GM10248 (cell line): ENCODE measurements at places on chromosomes 12 and 14.

DNA sequence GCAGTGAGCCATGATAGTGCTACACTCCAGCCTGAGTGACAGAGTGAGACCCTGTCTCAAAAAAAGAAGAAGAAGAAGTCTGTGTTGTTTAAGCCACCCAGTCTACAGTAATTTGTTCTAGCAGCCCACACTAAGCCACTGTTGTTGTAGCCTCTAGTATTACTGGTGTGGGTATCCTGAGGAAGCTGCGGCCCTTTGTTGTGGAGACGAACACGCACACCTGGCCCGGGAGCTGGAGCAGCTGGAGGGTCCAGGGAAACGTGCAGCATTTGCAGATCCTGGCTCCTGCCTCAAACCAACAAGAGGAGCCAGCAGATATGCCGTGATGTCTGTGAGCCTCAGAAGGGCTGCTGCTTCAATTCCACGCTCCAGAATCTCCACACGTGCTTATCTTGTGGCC is 65.3 kb downstream of the MAP1LC3B2 start:
- DNase-seq, result no peak

DNA sequence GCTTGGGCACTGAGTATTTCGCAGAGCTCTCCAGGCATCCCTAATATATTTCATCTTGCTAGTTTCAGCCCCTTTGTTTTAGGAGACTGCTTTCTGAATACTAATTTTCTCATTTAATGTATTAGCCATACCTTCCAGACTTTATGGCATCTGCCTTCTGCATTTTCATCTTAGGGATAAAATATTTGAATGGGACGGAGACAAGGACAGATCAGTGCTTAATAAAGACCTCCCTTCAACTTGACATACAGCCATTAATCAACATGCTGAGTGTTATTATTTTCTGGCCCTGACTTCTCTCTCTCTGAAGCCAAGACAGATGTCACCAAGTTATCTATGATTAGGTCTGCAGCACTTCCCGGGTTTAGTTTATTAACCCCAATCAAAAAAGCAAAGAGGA is 42.4 kb downstream of the CACNA2D4 start:
- DNase-seq, result no peak

GRCh38 chr12:8077207-8077606 is 4.9 kb upstream of the NECAP1 start:
- no peak for DNase-seq

DNA sequence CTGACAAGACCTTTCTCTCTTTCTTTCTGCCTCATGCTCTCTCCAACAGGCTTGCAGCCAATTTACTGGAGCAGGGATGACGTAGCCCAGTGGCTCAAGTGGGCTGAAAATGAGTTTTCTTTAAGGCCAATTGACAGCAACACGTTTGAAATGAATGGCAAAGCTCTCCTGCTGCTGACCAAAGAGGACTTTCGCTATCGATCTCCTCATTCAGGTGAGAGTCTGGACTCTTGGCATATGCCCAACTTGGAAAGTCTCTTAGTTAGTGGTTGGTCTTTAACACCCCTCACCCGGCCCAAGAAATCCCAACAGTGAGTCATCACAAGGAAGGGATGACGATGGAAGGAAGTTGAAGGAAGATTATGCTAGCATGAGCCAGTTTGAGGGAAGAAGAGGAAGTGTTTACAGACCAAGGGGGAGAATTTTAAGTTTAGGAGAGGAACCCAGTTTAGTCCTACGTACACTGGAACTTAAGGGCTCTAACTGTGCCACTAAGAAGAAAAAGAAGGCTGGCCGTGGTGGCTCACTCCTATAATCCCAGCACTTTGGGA is 189.7 kb downstream of the ETV6 start:
- no peak for DNase-seq

DNA sequence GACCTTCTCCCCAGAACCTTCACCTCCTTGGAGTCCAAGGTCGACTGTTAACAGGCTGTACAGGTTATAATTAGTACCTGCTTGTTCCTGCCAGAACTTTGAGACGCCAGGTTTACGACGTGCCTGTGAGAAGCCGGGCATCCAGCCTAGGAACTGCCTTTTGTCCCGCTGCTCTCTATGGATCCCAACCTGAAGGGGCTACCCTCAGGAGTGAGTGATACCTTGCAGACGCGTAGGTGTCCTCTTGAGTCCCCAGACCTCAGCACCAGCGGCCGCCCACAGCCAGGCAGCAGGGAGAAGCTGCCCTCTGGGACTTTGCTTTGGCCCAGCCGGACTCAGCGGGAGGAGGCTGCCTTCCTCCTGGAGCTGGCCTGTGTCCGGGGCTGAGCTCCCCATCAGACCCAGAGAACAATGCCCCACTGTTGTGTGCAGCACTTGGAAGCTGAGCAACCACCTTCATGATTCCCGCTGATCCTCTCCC is 16.2 kb downstream of the SYNE3 start:
- no peak for DNase-seq

- DNase-seq, result no peak
These were observed 139.5 kb upstream of the AEBP2 start for GRCh38 chr12:19299765-19300164.

DNA sequence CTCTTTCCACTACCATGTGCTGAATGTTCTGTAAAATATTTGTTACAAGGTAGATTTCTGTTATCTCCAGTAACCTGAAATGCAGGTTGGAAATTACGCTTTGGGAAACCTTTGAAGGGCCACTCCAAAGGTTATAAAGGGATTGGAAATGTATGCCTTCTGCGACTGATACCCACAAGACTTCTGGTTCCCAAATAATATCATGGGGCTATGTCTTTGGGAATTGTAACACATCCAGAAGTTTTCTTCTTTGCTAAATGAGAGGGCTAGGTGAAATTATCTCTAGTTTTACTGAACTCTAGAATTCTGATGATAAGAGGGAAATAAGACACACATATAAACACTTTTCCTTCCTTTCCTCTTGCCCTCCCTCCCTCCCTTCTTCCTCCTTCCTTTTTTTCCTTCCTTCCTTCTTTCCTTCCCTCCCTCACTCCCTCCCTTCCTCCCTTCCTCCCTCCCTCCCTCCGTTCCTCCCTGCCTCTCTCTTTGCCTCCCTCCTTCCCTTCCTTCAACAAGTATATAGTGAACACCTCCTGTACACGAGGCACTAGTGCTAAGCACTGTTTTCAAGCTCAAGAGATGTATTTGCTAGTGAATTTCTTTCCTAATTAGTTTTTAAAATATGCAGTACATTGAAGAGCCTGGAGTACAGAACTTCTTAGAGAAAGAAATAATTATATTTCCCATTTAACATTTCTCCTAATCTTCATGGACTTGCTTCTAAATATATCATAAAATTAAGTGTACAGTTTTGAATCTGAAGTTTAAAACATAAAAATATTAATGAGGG is 10.1 kb downstream of the HMGA2 start:
- DNase-seq, result no peak

DNA sequence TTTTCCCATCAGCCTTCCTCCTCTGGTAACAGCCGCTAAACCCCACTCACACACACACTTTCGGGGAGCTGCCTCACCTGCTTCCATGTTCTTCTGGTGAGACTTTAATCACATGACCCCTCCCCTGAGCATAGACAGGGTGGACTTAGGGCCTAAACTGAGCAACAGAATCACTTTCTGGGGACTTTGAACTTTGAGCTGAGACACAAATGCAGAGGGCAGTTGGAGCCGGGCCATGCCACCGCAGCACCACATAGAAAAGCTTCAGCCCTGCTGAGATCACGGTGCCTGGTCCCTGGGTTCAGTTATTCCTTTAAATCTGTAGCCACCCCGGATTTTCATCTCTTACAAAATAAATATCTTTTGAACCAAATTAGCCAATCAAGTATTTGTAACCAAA is 18.4 kb upstream of the MAP3K9 start:
- no peak for DNase-seq

DNA sequence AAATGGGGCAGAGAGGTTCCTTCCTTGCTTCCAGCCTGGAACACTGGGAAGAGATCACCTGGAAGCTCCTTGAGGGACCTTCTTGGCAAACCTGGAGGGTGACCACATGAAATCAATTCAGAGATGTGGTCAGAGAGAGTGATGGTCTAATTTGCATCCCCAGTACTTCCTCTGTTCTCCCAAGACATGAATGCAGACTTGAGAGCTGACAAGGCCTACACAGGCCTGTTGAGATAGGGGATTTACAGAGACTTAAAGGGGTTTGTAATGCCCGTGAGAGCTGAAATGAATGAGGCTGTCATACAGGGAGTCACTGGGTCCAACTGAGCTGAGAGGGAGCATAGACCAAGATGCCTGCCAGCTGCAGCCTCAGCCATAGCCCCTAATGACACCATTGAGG is 45.1 kb downstream of the TMX1 start:
- peak; percentile 27 for DNase-seq

DNA sequence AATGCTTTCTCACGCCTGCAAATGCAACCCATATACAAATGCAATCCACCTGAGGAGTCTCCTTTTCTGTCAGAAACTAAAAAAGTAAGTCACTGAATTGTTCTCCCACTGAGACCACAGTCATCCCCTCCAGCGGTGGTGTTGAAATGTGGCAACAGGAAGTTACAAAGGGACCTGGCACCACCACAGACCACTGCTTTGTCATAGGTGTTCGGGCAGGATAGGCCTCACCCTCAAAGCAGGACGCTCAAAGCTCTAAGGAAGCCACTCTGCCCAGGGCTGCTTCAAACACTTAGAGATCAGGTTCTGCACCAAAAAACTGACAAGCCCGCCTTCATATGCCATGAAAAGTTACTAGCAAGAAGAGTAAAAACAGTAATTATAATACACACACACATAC is 11.3 kb downstream of the PHLDA1 start:
- no peak for DNase-seq

- DNase-seq, result no peak
These were observed 28.2 kb upstream of the CD27 start for GRCh38 chr12:6416596-6416995.

DNA sequence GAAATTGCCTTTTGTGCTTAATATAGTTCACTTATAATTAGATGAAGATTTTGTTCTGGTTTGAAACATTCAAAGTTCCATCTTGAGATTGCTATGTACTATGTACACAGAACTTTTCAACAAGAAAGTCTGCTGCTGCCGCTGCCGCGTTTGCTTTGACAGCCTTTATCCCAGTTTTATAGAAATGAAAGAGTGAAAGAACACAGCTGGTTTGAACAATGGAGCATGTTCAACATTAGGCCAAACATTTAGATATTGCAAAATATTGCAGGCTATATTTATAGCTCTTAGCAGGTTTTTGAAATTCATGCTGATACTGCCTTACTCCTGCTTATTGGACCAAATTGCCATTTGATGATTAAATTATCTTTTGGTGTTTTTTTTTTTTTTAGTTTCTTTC is 299.8 kb upstream of the PRKD1 start:
- DNase-seq, result no peak

GRCh38 chr14:101500681-101501080 is 60.6 kb upstream of the DIO3 start:
- DNase-seq, result no peak

DNA sequence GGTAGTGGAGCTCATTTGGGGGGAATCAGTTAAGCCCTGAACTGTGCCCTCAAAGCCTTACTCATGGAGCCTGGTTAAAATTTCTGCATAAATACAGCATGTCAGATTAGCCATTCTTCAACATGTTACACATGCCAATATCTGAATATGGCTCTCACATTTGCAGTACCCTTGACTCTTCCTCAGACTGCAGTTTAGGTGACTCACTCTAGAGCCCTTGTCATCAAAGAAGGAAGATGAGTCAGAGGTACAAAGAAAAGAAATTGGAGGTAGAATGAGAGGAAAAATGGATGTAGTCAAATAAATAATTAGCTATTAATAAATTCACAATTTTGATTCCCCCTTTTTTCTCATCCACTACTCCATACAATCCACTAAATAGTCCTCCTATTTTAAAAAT is 23.6 kb upstream of the OR4K2 start:
- no peak for DNase-seq

GRCh38 chr14:69667938-69668335 is 56.5 kb downstream of the SUSD6 start:
- DNase-seq, result no peak

GRCh38 chr14:61298824-61299223 is 17.7 kb upstream of the TMEM30B start:
- no peak for DNase-seq

GRCh38 chr12:104521731-104522130 is 65.0 kb downstream of the CHST11 start:
- no peak for DNase-seq

- DNase-seq, result no peak
These were observed 19.4 kb downstream of the SETD1B start for GRCh38 chr12:121823101-121823726.

- no peak for DNase-seq
These were observed 8.2 kb downstream of the BCL11B start for GRCh38 chr14:99263564-99264330.

DNA sequence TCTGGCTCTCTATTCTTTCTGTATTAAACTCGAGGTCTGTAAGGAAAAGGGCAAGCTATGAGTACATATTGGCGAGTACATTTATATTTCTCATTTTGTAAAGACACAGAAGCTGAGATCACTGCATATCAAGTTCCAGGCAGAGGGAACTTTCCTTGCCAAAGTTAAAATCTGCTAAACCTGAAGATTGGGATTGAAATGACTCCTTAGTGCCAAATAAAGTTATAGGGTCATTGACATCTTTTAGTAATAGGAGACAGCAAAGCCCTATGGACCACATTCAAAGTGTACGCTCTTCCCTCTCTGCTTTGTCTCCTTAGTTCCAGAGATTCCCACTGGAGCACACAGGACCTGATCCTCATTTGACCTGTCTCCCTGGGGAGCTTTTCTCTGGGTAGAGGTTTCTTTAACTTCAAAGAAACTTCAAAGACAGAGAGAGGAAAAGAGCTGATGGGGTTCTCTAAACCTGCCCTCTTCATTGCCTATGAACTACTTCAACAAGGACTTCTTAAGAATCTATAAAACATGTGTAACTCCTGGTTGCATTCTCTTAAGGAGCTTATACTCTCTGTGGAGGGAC is 42.6 kb upstream of the PTPRR start:
- no peak for DNase-seq

GRCh38 chr12:11457996-11458645 is 62.8 kb upstream of the PRB2 start:
- DNase-seq, result no peak

DNA sequence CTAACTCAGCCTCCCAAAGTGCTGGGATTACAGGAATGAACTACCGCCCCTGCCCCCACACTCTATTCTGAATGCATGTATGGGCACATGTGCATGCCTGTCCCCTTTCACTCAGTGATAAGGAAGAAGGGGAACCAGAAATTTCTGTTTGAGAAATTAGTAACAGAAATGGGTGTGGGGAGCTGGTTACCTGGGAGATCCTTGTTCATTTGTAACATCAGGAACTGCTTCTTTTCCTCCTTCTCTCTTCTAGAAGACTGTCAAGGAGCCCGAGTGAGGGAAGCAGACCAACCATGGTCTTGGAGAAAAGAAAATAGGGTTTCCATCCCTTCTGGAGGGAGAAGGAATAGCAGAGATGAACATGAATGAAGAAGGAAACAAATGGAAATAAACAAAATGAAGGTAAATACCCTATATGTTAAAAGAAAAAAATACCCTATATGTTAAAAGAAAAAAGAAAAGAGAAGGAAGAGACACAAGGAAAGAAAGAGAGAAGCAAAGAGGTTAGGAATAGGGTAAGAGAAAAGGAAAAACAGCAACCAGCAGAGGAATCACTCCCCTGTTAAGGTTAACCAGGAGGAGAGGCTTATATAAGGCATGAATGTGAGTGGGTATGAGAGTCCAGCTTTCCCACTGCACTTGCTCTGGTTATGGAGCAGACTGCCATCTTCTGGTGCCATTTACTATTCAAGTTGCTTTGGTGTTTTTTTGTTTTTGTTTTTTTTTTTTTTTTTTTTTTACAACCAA is 3.3 kb downstream of the PPP1R3E start:
- no peak for DNase-seq
